ENCODE measurements at places on chromosomes 6 and 20. TPM values are rescaled to one million over a fixed set of nuclear protein-coding genes. Genes with fewer than 3 reads are reported as not detected.

GRCh38 chr6:167717455-167717854 is 109.3 kb upstream of the AFDN start:
- DNase-seq, result no peak
- H3K4me3 ChIP-seq, result no peak overlapping the region
- H3K27ac ChIP-seq, result no peak overlapping the region

- H3K27me3 ChIP-seq, result peaks cover 7% of the 10 kb centered on the region
- H3K4me3 ChIP-seq, result no peak overlapping the region
- H3K27ac ChIP-seq, result no peak overlapping the region
- no peak for DNase-seq
- H3K36me3 ChIP-seq, result no peaks in the 10 kb centered on the region
These were observed 17.7 kb downstream of the MAS1 start for GRCh38 chr6:159908535-159908934.

- H3K27ac ChIP-seq, result no peak overlapping the region
- H3K4me3 ChIP-seq, result no peak overlapping the region
- DNase-seq, result no peak
- H3K36me3 ChIP-seq, result peaks cover 20% of the 10 kb centered on the region
- no peaks in the 10 kb centered on the region for H3K27me3 ChIP-seq
These were observed 15.5 kb upstream of the MROH8 start for GRCh38 chr20:37194621-37195417.

- peak; percentile 29 for DNase-seq
- no peaks in the 10 kb centered on the region for H3K27me3 ChIP-seq
- H3K4me3 ChIP-seq, result no peak overlapping the region
- no peak overlapping the region for H3K27ac ChIP-seq
- peaks cover 6% of the 10 kb centered on the region for H3K4me1 ChIP-seq
- no peaks in the 10 kb centered on the region for H3K36me3 ChIP-seq
These were observed 29.9 kb upstream of the AGPAT4 start for GRCh38 chr6:161303628-161304340.

- peak overlapping the region; percentile 32 for H3K4me3 ChIP-seq
- DNase-seq, result peak; percentile 76
- H3K27me3 ChIP-seq, result no peaks in the 10 kb centered on the region
These were observed 24.3 kb upstream of the FANCE start for GRCh38 chr6:35427851-35428321.

GRCh38 chr6:34343806-34344205 is 48.7 kb downstream of the NUDT3 start:
- no peak overlapping the region for H3K27ac ChIP-seq
- H3K27me3 ChIP-seq, result no peaks in the 10 kb centered on the region
- no peak for DNase-seq
- H3K4me3 ChIP-seq, result no peak overlapping the region
- H3K36me3 ChIP-seq, result peaks cover 4% of the 10 kb centered on the region

- peaks cover 7% of the 10 kb centered on the region for H3K4me1 ChIP-seq
- H3K27ac ChIP-seq, result no peak overlapping the region
- no peak overlapping the region for H3K4me3 ChIP-seq
- H3K36me3 ChIP-seq, result no peaks in the 10 kb centered on the region
- no peaks in the 10 kb centered on the region for H3K27me3 ChIP-seq
These were observed 889.1 kb upstream of the MAP3K7 start for GRCh38 chr6:91476000-91476399.

DNA sequence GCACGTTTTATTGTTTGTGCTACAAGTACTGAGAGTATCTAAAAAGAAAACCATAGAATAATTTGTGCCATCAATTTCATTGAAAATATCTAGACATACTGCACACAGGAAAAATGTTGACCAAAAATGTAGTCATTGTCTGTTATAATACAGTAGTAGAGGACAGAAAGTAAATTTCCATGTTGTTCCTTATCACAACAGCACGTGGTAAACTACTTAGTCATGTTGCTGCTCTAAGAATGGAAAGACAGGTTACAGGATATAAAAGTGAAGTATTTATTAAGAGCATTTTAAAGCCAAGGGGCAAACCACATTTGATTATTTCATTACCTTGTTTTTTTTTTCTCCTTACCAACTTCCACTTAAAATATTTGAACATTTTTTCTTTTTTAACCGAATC is 89.0 kb upstream of the CEP85L start:
- peak; percentile 66 for DNase-seq
- H3K4me1 ChIP-seq, result peaks cover 16% of the 10 kb centered on the region
- H3K27ac ChIP-seq, result no peak overlapping the region
- no peaks in the 10 kb centered on the region for H3K27me3 ChIP-seq
- H3K4me3 ChIP-seq, result no peak overlapping the region

DNA sequence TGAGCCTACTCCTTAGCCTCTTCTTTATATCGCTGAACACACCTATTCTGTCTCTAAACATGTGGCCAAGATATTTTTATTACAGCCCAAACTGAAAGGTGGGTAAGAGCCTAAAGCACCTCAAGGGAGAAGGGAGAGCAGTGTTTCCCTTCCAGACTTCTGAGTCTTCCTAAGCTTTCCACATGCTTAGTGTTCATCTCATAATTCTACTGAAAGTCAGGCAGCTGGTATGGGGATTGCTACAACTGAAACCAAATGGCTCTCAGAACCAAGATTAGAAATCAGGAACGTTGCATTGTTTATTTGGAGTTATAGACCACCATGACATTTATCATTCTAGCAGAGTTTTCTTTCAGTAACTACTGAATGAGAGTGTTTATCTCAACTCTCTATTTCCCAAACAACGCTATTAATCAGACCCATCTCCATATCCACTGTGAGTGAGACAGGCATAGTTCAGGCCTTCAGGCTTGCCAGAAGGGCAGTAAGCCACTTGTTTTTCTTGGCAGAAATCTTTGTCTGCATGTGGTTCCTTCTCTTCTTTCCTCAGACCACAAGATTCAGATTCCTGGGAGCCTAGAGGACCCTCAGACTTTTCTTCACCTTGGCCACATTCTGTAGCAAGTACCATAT is 22.8 kb downstream of the VGLL2 start:
- H3K27ac ChIP-seq, result no peak overlapping the region
- no peaks in the 10 kb centered on the region for H3K36me3 ChIP-seq
- peak; percentile 18 for DNase-seq
- no peak overlapping the region for H3K4me3 ChIP-seq
- no peaks in the 10 kb centered on the region for H3K4me1 ChIP-seq

- DNase-seq, result no peak
- H3K4me1 ChIP-seq, result peaks cover 5% of the 10 kb centered on the region
- no peak overlapping the region for H3K27ac ChIP-seq
- no peaks in the 10 kb centered on the region for H3K36me3 ChIP-seq
- H3K4me3 ChIP-seq, result no peak overlapping the region
- no peaks in the 10 kb centered on the region for H3K27me3 ChIP-seq
These were observed 11.1 kb upstream of the TXNDC5 start for GRCh38 chr6:7921632-7922092.

DNA sequence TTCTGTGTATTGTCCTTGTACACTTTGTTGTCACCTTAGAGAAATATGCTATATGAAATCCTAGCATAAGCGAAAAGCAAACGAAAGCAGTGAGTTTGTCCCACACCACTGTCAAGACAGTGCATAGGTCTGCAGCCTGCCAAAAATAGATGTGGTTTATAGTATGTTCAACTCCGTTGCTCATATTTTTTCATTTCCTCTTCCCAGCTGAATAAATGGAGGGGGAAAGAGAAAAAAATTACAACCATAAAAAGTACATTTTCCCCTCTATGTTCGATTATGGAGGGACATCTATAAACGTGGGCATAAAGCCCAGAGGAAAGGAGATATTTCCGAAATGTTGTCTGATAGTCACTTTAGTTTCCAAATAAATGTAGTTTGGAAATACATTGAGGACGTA is 25.8 kb downstream of the PRL start:
- no peaks in the 10 kb centered on the region for H3K27me3 ChIP-seq
- no peak overlapping the region for H3K4me3 ChIP-seq
- H3K4me1 ChIP-seq, result no peaks in the 10 kb centered on the region
- DNase-seq, result no peak

- H3K4me1 ChIP-seq, result peaks cover 20% of the 10 kb centered on the region
- no peak overlapping the region for H3K27ac ChIP-seq
- H3K27me3 ChIP-seq, result peaks cover 2% of the 10 kb centered on the region
- no peak overlapping the region for H3K4me3 ChIP-seq
These were observed 2.0 kb upstream of the TPBG start for GRCh38 chr6:82361631-82362030.

DNA sequence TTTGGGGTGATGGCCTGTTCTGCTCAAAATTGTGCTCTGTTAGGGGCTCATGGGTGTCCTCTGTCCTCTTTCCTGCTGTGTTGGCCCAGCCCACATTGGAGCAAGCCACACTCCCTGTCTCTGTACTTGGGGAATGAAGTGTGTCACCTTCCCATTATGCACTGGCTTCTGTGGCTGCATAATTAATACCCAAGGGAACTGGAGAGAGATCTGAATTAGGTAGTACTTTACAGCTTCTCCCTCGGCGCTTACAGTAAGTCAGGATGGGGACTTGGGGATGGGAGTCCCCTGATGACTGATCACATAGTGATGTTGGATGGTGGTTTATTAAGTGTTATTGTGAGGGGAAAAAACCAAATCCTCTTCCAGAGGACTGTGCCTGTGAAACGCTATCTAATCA is 116.6 kb downstream of the FOXO3 start:
- no peak overlapping the region for H3K4me3 ChIP-seq
- H3K27ac ChIP-seq, result no peak overlapping the region
- H3K36me3 ChIP-seq, result no peaks in the 10 kb centered on the region
- peak; percentile 34 for DNase-seq
- no peaks in the 10 kb centered on the region for H3K27me3 ChIP-seq

DNA sequence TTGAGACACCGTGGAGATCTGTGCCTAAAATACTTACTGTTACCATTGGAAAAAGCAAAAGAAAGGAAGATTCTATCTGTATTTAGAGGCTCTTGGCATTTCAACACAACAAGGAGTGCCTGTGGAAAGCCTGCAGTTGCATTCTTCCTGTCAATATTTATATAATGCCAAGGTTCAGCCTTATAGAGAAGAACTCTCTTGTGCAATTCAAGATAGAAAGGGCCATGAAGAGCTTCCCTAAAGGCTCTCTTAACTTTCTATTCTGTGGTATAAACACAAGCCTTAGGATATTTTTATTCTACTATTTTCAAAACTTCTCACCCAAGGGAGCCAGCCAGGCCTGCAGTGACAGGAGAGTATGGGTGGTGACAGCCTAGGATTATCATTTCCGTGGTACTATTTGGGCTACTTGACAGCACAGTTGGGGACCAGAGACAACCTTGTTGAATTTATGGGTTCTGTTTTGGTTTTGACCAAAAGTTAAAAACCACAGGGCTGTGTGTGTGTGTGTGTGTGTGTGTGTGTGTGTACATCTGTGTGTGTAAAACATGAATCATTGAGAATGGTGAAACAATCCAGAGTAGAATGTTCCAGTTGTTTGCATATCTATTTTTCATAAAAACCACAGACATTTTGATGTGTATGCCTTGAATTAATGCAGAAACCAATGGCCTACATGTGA is 700.9 kb upstream of the SLC35B3 start:
- H3K27me3 ChIP-seq, result no peaks in the 10 kb centered on the region
- H3K27ac ChIP-seq, result no peak overlapping the region

DNA sequence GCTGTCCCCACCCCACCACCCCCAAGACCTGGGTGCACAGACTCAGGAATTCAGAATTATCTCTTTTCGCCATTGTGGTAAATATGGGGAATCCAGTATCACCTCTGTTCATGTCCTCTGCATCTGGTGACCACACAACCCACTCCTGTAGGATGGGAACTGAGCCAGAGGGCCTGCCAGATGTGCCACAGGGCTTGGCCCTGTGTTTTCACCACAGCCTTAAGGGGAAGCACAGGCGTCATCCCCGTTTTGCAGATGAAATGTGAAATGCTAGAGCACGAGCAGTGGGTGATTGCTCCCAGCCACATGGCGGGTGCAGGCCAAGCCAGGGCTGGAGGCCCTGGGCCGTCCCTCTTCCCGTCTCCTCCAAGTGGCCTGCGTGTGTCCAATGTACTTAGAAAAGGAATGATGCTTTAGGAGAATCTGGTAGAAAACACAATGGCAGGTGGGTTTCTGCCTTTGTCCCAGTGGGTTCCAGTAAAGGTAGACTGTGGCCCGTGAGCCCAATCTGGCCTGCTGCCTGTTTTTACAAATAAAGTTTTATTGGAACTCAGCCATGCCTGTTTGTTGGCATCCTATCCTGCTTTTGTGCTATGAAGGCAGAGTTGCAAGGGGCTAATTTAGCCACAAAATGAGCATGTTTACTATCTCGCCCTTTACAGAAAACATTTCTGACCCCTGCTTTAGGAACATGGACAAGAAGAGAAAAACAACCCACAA is 309.2 kb downstream of the CDH4 start:
- no peak overlapping the region for H3K27ac ChIP-seq
- no peaks in the 10 kb centered on the region for H3K36me3 ChIP-seq
- H3K27me3 ChIP-seq, result no peaks in the 10 kb centered on the region
- DNase-seq, result no peak
- H3K4me3 ChIP-seq, result no peak overlapping the region

DNA sequence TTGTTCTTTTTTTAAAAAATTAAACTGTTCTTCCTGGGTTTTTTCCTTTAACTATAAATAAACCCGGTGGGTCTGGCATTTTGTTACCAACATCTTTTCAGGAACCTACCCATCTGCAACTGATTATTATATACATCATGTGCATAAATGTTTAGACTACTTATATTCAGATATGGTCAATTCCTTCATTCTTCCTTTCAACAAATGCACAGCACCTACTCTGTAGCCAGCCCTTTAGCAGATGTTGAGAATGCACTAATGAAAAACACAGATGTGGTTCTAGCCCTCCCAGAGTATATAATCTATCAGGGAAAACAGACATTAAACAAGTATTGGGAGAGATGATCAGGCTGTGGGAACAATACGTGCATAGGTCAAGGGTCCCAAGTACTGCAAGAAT is 237.1 kb downstream of the UST start:
- no peaks in the 10 kb centered on the region for H3K36me3 ChIP-seq
- H3K27me3 ChIP-seq, result no peaks in the 10 kb centered on the region
- no peak overlapping the region for H3K4me3 ChIP-seq
- DNase-seq, result no peak

GRCh38 chr20:3304456-3304855 is 65.5 kb upstream of the SLC4A11 start:
- peaks cover 39% of the 10 kb centered on the region for H3K36me3 ChIP-seq
- no peaks in the 10 kb centered on the region for H3K27me3 ChIP-seq
- H3K4me3 ChIP-seq, result no peak overlapping the region
- no peak overlapping the region for H3K27ac ChIP-seq

DNA sequence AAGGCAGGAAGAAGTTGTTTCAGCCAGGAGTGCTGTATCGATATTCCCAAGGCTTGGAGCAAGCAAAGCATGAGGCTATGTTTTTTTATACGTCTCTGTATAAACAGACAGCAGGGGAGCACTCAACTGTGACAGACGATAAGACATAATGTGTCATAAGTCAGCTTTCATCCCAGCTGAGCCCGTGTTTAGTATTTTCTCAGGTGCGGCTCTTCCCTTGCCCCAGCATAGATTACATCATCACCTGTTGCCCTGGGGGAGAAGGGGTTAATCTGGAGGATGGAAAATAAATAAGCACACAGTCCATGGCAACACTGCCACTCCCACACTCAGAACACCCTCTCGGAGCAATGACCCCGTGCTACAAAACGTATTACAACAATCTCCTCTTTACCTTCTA is 22.1 kb upstream of the KCNK5 start:
- H3K27ac ChIP-seq, result no peak overlapping the region
- no peaks in the 10 kb centered on the region for H3K36me3 ChIP-seq
- H3K27me3 ChIP-seq, result no peaks in the 10 kb centered on the region
- H3K4me3 ChIP-seq, result no peak overlapping the region
- no peaks in the 10 kb centered on the region for H3K4me1 ChIP-seq

Gene RPP40
- 16.6 TPM for total RNA-seq

Gene TULP1
- total RNA-seq, result not detected

Gene MEI4
- 0.54 TPM for total RNA-seq

Gene NKAIN4
- total RNA-seq, result 162 TPM

Gene MTFR2
- 1.3 TPM for total RNA-seq

Gene OPRM1
- total RNA-seq, result not detected

Gene TP53TG5
- total RNA-seq, result not detected
